Vein endothelial cell (primary cell): ENCODE measurements at places on chromosomes 16 and 17. TPM values are rescaled to one million over a fixed set of nuclear protein-coding genes. Genes with fewer than 3 reads are reported as not detected.

DNASE1L2 gene
- total RNA-seq = 0.65 and 0.67 TPM in 2 replicates

USP43 gene
- total RNA-seq = 0.10 and 0.98 TPM in 2 replicates

TBC1D3 gene
- not detected in 2 replicates for total RNA-seq

CCL16 gene
- total RNA-seq = 0.65 and 0.86 TPM in 2 replicates

ACSM2B gene
- under 0.01 and 0.19 TPM in 2 replicates for total RNA-seq

ANKRD40CL gene
- not detected in 2 replicates for total RNA-seq

SDR42E1 gene
- 2.6 and 6.2 TPM in 2 replicates for total RNA-seq

SLC13A2 gene
- total RNA-seq = not detected in 2 replicates

TPSD1 gene
- not detected in 2 replicates for total RNA-seq

NDRG4 gene
- total RNA-seq = 63.3 and 127 TPM in 2 replicates

CDYL2 gene
- 41.5 and 49.9 TPM in 2 replicates for total RNA-seq

ERI2 gene
- total RNA-seq = 10.1 and 14.7 TPM in 2 replicates

KIF2B gene
- total RNA-seq = not detected in 2 replicates

PRAC1 gene
- not detected in 2 replicates for total RNA-seq

NPIPB2 gene
- total RNA-seq = 2.6 and 4.6 TPM in 2 replicates

KRTAP17-1 gene
- total RNA-seq = not detected in 2 replicates

ENPP7 gene
- total RNA-seq = not detected in 2 replicates

DYNLL2 gene
- 6.9 and 8.2 TPM in 2 replicates for total RNA-seq

ZNF668 gene
- total RNA-seq = 12.4 and 16.0 TPM in 2 replicates

FOXO3B gene
- 5.6 and 5.9 TPM in 2 replicates for total RNA-seq

PIPOX gene
- 2.8 and 3.3 TPM in 2 replicates for total RNA-seq

PLA2G10 gene
- total RNA-seq = not detected in 2 replicates

VPS9D1 gene
- 8.0 and 14.7 TPM in 2 replicates for total RNA-seq

HOXB1 gene
- not detected in 2 replicates for total RNA-seq

GLYR1 gene
- total RNA-seq = 67.2 and 69.6 TPM in 2 replicates

GRB2 gene
- total RNA-seq = 105 and 113 TPM in 2 replicates

RNPS1 gene
- total RNA-seq = 144 and 178 TPM in 2 replicates

CCL2 gene
- 424 and 431 TPM in 2 replicates for total RNA-seq

MYH2 gene
- total RNA-seq = not detected in 2 replicates

NPIPB12 gene
- 22.3 and 31.7 TPM in 2 replicates for total RNA-seq

PYY gene
- 0.33 TPM in 1 of 2 replicates, not detected in the other for total RNA-seq

DPEP2 gene
- total RNA-seq = under 0.01 and 0.57 TPM in 2 replicates

PNMT gene
- not detected in 2 replicates for total RNA-seq

MRPL38 gene
- 41.0 and 42.8 TPM in 2 replicates for total RNA-seq

PPP4C gene
- 293 and 325 TPM in 2 replicates for total RNA-seq
